ENCODE measurements at places on chromosomes 7 and 10.

GRCh38 chr7:17181482-17181881 lies 117.0 kb upstream of the AHR start:
- no peak for DNase-seq

DNA sequence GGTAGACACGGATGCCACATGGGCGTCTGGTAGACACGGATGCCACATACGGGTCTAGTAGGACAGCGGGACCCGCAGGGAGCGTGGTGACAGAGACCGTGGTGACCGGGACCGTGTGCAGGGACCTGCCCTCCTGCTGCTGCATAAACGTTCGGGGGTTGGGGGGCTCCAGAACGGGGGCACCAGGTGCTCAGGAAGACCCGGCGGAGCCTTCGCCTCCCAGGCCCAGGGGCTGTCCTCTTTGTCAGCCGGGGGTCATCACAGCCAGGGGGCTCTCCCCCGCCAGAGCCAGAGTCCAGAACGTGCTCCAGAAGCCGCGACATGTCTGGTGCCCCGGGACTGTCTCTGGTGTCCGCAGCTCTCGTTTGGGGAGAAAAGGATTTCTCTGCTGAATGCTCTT lies 69.2 kb upstream of the ADGRA1 start:
- no peak for DNase-seq

GRCh38 chr10:18743926-18744325 lies 84.7 kb downstream of the ARL5B start:
- DNase-seq: no peak

- DNase-seq: no peak
These were observed 6.1 kb downstream of the ZNF277 start for GRCh38 chr7:112212571-112212970.

GRCh38 chr7:75842836-75843446 lies 29.3 kb upstream of the CCL24 start:
- DNase-seq: no peak

DNA sequence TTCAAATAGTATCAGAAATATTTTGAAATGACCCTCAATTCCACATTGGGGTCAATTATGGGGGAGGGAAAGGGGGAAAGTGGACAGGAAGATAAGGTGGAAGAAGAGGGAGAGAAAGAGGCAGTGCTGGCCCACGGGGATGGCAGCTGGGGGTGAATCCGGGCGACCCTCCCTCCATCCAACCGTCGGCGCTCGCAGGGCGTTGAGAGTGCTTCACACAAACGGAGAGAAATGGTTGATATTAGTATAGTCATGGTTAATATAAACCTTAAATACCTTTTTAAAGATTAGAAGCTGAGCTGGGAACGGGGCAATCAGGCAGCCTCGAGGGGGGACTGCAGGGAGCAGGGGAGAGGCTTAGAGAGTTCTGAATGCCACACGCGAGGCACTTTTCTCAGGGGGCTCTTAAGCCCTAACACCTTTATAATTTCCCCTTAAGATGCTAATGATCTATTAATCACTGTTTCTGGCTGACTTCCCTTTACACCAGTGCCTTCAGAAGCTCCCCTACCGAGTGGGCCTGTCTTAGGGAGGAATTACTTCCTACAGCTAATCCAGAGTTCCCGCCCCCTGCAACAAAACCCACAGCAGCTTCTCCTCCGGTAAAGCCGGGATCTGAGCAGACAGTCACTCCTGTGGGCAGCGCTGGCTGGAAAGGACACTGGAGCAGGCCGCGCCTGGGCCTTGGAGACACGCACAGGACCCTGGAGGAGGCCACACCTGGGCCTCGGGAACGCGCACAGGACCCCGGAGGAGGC lies 39.5 kb downstream of the PRKAG2 start:
- DNase-seq: no peak

GRCh38 chr10:99769706-99770105 lies 12.7 kb upstream of the ABCC2 start:
- no peak for DNase-seq

DNA sequence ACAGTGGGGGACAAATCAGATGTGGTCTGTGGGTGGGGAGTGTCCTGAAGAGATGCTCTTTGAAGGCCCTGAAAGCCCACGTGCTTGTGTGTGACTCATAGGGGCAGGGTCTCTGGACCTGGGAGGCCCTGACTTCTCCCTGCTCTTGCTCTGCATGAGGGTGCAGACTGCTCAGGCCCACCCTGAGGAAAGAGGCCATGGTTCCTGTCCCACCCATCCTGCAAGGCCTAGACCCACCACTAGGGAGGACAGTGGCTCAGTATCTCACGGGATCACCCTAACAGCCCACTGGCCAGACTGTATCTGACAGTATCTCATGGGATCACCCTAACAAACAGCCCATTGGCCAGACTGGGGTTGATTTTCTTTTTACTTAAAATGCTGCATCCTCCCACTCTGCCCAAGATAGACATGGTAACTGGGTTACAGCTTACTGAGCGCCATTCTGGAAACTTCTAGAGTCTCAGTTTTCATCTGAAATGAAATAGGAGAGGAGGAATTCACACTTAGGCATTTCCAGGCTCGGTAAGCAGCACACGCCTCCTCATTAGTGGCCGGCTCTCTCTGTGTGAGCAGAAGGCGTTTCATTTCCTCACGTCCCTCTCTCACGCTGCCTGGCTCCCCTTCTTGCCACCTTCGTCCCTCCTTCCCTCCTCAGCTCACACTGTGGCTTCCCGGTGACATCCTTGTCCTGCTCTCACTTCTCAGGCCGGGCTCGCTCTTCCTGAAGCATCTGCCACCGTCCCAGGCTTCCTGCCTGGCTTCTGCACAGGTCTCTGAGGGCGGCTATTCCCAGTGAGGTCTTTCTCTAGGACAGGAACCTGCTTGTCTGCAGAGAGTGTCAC lies 242.6 kb downstream of the GLRX3 start:
- DNase-seq: no peak

- DNase-seq: no peak
These were observed 39.8 kb downstream of the CDH23 start for GRCh38 chr10:71436268-71437125.

DNA sequence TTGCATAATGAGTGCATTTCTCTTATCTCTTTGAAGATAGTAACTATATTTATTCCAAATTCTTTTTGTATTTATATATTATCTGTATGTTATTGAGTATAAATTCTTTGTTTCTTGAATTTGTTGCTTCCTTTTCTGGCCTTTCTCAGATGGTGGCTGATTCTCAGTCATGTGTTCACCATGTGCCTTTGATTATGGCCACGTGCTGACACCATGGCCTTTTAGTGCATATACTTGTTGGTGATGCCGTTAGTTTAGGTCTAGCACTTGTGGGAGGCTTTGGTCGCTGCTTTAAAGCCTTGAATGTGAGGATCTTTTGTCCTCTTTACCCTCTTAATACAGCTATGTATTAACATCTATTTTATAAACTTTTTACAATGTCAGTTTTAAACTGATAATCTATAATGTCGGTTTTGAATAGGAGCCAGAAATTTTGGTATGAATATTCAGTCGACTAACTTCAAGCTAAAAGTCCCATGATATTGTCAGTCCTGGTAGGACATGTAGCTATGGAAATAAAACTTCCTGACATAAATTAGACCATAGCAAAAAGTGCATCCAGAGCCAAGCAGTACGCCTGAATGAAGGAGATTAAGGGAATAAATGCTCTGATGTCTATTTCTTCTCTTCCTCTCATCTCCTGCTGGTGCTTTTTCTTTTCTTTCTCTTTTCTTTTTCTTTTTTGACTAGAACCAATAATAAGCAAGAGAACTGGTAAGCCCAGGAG lies 130.3 kb downstream of the GNAI1 start:
- DNase-seq: no peak

DNA sequence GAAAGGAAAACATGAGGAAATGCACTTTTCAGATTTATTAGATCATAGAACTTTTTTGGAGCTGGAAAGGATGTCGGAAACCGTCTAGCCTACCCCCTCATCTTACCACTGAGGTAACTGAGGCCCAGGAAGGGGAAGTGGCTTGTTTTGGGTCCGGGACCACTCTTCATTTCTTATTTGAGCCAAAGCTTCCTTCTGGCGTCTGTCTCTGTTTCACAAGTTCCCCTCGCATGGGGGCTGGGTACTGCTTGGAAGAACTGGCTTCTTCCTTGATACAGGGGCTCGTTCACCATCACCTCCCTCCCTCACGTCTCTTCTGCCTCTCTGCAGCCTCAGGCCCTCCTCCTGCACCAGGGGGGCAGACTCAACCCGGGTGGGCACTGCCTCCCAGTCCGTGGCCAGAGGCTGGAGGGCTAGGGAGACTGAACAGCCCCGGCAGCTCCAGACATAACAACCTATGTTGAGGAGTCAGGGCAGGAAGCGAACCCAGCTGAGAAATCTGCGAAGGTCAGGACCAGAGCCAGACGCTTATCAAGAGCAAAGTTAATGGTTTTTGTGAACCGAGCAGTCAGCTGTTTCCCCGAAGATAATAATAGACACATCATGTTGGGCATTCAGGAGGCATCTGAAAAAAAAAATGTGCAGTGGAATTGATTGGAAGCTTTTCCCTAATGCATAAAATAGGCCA lies 12.9 kb downstream of the HTRA1 start:
- DNase-seq: no peak

DNA sequence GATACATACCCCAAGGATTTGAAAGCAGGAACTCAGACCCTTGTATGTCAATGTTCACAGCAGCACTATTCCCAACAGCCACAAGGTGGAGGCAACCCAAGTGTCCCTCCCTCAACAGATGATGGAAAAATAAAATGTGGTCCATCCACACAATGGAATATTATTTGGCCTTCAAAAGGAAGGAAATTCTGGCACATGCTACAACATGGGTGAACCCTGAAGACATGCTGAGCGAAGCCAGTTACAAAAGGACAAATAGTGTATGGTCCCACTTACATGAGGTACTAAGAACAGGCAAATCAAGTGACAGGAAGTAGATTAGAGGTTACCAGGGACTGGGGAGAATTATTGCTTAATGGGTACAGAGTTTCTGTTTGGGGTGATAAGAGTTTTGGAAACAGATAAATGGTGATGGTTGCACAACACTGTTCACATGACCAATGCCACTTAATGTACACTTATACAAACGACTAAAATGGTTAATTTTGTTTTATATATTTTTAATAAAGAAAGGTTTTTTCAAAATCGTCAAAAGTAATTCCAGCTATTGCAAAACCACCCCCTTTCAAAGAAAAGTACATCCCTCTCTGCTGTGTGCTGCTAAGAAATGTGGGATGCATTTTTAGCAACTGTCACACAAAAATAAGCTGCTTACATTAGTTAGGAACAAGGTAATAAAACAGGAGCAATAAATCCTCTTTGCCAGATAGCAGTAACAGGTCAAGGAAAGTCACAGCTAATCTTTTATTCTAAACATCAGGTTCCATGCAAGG lies 85.7 kb downstream of the GRB10 start:
- DNase-seq: no peak

DNA sequence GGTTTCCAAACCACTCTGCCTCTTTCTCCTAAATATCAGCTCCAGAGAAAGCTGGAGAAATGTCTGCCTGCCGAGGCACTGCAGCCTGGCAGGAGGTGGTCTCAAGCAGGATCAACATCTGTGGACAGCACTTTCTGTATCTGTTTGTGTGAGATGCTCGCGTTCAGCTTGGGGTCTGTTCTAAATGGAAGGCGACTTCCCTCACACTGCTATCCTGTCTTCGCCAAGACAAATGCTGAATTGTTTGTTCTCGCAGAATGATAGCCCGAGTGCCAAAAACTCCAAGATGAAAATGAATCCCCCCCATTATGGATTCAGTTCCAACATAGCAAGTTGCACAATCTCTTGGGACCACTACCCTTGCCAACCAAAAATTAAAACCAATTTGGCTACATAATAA lies 72.2 kb upstream of the PALS2 start:
- no peak for DNase-seq

DNA sequence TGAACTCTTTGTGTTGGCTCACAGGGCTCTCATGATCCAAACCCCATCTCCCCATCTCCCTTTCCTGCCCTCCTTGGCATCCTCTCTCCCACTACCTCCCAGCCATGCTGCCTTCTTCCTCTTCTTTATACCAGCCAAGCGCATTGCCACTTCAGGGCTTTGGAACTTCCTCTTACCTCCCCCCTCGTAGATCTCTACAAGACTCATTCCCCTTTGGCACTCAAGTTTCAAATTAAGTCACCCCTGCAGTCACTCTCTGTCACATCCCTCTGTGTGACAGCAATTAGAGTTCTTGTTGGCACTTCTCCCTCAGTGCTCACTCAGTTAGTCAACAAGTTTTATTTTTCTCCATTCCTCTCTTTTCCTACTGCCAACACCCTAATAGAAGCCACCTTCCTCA lies 20.8 kb upstream of the NRP1 start:
- no peak for DNase-seq

DNA sequence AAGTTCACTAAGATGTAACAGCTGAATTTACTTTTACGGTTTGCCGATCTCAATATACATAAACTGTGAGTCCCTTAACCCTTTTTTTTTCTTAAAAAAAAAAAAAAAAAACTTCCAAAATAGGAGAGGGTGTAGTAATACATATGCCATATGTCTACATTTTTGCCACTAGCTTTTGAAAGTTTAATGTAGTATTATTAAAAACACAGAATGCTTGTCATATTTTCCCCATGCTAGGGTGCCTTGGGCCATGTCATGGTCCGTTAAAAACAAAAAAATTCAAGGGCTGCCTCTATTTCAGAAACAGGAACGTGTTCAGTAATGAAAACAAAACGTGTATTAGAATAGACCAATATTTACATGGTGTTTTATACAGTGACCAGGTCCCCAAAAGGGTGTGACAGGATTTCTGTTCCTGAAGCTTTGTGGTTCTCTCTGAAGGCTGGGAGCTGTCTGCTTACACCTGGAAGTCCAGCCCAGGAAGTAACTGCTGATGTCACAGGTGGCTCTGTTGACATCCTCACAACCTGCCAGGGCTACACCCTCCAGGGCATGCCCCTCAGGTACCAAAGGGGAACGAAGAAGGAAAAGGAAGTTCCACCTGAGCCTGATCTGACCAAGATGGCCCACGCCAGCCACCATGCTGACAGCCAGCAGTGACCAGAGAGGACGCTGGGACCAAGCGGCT lies 79.0 kb downstream of the COBL start:
- DNase-seq: no peak

DNA sequence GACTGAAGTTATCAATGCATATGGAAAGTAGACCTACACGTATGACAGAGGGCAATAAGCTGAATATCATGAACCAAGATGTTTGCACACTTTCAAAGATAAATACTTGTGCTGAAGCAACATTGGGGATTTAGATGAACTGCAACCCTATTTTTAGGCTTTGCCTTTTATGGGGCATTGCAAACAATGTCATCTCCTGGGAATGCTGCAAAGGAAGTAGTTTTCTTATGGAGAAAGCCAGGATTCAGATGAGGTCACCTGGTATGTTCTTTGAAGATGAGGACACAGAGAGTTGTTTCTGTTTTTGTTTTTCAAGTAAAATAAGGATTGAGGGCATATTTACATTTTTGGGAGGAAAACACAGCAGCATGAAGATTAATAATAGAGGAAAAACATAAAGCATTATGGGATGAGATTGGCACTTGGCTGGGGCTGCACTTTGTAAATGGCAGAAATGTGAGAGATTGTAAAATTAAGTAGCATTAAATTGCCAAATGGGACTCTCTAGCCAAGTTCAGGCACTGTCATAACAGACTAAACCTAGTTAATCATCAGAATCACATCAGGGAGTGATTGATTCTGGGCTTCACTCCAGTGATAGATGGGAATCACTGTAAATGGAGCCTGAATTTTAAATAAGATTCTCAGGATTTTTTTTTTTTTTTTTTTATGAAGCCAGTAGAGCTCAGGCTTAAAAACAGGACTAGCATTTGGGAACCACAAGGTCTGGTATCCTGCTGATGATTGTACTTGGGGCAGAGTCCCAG lies 63.1 kb downstream of the MALRD1 start:
- no peak for DNase-seq

- DNase-seq: no peak
These were observed 46.2 kb upstream of the ZEB1 start for GRCh38 chr10:31272841-31273240.
